ENCODE measurements at places on chromosomes 1 and 21. TPM values are rescaled to one million over a fixed set of nuclear protein-coding genes. Genes with fewer than 3 reads are reported as not detected.

DNA sequence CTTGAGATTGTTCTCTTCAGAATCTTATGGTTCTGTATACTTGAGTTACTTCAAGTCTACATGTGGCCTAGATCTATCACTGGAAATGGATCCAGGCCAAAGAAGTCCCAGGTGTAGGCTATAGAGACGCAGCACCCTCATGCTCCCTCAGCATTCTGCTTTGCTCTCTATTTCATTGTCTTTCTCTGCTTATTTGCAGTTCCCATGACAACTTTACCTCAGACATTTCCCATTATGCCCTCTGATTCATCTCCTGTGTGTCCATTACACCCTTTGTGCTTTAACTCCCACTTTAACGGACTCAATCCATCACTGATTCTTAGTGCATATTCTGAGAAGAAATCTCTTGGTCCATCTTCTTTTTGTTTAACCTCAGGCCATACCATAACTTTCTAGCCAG, 236.9 kb upstream of the NRIP1 start:
- DNase-seq = no peak

DNA sequence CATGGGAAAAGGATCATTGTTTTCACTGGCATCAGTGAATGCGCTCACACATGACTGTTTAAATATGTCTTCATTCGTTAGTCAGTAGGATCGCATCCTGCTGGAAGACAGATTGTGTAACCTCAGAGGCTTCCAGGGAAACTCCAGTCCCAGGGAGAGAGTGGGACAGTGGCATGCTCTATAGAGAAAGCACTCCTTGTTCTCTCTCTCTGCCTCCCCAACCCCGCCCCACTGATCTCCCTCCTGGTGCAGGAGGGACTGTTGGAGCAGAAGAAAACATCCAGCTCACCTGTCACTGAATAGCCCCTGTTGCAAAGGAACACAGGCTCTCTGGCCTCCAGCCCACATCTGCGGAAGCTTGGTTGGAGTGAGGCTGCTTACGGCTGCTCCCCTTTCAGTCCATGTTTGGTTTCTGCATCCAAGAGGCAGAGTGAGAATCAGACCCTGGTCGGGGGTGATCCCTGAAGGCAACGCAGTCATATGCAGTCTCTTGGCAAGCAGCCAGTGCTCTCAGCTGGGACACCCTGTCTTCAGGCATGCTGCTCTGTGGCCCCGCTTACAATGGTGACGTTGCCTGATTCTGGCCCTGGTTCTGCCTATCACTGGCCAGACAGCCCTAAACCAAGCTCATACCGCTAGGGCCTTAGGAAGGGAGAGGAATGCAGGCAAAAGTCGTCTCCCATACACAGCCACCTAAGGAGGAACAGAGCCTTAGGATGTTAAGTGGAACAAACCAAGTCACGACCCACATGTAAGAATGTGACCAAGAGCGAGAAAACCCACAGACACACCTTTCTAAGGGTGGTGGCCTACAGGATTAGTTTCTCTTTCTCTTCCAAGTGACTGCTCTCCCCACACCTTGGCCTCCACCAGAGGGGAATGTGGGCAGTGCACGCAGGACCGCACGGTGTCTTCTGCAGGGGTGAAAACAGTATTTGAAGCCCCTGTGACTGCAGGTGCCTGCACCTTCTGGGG, 39.7 kb downstream of the BACE2 start:
- DNase-seq = peak; percentile 90

DNA sequence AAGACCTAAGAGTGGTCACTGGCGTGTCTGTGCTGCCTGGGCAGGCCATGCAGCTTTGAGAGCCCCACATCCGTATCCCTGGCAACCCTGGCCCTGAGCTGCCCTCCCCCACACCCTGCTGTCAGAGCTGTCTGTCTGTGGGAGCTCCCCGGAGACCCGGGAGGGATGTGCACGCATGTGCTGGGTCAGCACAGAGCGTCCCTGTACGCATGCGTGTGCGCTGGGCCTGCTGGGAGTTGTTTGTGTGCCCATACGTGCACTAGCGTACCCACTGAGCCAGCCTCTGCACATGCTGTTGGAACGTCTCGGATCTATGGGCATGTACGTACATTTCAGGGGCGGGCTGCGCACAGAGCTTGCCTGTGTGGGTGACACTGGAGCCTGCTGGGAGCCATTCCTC, 89.3 kb downstream of the EPHB2 start:
- DNase-seq = peak; percentile 66

DNA sequence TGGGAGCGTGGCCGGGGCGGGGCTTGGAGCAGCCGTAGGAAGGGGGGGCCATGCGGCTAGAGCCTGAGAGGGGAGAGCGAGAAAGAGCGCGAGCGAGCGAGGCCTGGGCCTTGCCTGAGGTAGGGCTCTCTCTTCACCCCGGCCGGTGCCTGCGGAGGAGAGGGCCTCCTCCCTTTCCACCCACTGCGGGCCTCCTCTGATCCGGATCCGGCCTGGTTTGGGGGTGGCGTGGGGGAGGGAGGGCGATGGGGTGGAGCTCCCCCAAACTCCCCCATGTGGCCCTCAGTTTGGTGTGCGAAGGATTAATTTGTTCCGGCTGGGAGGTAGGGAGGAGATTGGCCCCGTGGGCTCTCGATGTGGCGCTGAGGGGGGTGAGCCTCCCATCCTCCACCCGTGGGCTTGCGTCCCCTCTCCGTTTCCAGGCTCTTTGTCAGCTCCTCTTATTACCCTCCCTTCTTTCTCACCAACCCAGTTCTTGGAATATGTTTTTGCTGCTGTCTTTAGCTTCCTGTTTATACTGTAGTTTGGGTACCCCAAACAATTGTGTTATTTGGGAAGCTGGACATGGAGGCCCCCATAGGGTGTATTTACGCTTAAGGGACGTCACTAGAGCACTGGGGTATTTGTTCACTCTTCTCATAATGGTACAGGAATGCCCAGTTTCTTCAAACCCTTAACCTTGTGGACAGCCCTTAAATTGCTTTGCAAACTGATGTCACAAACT, 685 bp downstream of the UBAP2L start:
- peak; percentile 61 for DNase-seq

- DNase-seq = no peak
Measured at GRCh38 chr21:15159382-15160020, 94.7 kb upstream of the NRIP1 start.

PRDM2 gene
- total RNA-seq = 12.7 TPM

GRCh38 chr1:92927870-92928269, 33.4 kb downstream of the DIPK1A start:
- no peak for DNase-seq

- no peak for DNase-seq
Measured at GRCh38 chr1:54723985-54724384, 8.3 kb downstream of the TTC4 start.

ACTL8 gene
- not detected for total RNA-seq

RIMKLA gene
- total RNA-seq = not detected

GRCh38 chr1:237901299-237901934, 10.7 kb upstream of the ZP4 start:
- DNase-seq = no peak

DNA sequence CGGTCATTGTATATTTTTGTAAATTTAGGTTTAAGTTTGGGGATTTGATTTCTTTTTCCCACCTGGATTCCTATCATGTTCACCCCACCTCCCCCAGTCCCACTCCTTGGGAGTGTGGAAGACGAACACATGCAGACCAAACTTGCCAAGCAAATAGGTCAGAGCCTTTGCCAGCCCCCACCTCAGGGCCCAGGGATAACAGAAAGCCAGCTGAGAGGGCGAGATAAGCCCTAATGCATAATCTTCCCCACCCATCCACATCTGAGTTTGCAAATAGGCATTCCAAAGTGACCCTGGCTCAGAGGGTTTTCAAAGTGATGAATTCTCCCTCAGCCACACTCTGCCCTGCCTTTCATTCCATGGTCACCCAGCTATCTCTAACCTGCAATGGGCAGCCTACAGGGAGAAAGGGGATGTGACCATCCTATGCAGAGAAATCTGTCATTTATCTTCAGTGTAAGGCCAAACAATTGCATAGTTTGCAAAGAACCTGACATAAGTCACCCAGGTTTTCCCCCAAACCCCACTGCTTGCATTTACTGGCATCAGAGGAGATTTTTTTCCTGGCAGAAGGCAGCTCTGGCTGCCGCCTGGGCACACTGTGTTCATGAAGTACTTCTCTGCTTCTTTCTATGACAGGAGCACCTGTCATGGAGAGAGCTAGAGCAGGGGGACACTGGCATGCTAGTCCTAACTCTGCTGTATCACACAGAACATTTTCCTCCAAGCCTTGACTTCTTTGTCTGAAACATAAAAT, 69.0 kb upstream of the NFIA start:
- no peak for DNase-seq

GRCh38 chr1:229287267-229287666, 16.4 kb downstream of the RAB4A start:
- no peak for DNase-seq
